Upper lobe of right lung (tissue), 1 donor: ENCODE measurements at places on chromosomes 5 and 9. TPM values are rescaled to one million over a fixed set of nuclear protein-coding genes. Genes with fewer than 3 reads are reported as not detected.

The CFAP77 gene
- not detected for total RNA-seq

The UBE2QL1 gene
- total RNA-seq = not detected

The DOCK8 gene
- 83.4 TPM for total RNA-seq

The C9orf40 gene
- total RNA-seq = 2.9 TPM

The FGFR4 gene
- 109 TPM for total RNA-seq

The C5orf63 gene
- 10.1 TPM for total RNA-seq

The CPEB4 gene
- 62.4 TPM for total RNA-seq

The NEUROG1 gene
- total RNA-seq = not detected

The AJM1 gene
- total RNA-seq = 2.7 TPM

The OTULINL gene
- 104 TPM for total RNA-seq

The WDR5 gene
- 26.6 TPM for total RNA-seq

The C9orf153 gene
- 0.23 TPM for total RNA-seq

The PSD2 gene
- not detected for total RNA-seq

The ARL10 gene
- total RNA-seq = 7.9 TPM

The LMX1B gene
- total RNA-seq = 0.14 TPM

The TAF11L5 gene
- not detected for total RNA-seq

The TTLL11 gene
- total RNA-seq = 10.7 TPM

The SOX30 gene
- 0.12 TPM for total RNA-seq

The NSG2 gene
- not detected for total RNA-seq

The CYLC2 gene
- total RNA-seq = not detected

The PHF24 gene
- 0.23 TPM for total RNA-seq

The IFNA21 gene
- total RNA-seq = not detected

The PRSS3 gene
- total RNA-seq = not detected

The DRD1 gene
- 0.58 TPM for total RNA-seq

The TMOD1 gene
- total RNA-seq = 11.3 TPM

The EIF4EBP3 gene
- 21.4 TPM for total RNA-seq

The IL9 gene
- not detected for total RNA-seq

The LECT2 gene
- not detected for total RNA-seq
